ENCODE measurements at places on chromosomes 12 and 14.
A peak's percentile ranks its signal among the peaks of the same experiment; 100 is the strongest.

DNA sequence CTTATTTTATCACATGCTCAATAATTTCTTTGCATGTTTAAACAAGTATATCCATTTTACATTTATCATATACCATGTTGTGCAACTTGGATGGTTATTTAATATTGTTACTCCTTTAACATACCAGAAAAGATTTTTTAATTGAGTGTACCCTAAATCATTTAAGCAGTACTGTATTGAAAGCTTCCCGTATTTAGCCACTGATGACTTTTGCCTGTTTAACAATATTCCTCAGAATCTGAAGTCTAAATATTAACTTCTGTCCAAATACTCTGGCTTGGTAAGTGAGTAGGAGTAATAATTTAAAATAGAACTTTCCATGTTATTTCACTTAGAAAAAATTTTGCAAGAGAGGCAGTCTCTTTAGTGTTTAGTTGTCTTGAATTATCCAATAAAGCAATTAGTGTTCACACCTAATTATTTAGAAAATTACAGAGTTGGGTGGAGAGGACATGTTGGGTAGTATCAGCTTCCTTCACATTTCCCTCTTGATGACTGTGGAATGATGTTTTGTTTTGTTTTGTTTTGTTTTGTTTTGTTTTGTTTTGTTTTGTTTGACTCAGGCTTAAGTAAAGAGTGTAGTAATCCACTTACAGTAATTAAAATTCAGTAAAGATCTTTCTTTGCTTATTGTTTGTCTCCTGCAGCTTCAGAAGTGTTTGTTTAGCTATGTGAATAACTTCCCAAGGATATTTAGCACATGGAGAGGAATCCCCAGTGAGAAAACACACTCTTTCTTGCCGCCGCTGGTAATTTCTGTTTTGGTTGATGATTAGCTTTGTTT is 59.5 kb downstream of the DAAM1 start:
- H3K4me1 ChIP-seq: no peaks in the 10 kb centered on the region
- no peaks in the 10 kb centered on the region for H3K36me3 ChIP-seq
- no peak overlapping the region for H3K27ac ChIP-seq
- no peak for DNase-seq
- no peak overlapping the region for H3K4me3 ChIP-seq

DNA sequence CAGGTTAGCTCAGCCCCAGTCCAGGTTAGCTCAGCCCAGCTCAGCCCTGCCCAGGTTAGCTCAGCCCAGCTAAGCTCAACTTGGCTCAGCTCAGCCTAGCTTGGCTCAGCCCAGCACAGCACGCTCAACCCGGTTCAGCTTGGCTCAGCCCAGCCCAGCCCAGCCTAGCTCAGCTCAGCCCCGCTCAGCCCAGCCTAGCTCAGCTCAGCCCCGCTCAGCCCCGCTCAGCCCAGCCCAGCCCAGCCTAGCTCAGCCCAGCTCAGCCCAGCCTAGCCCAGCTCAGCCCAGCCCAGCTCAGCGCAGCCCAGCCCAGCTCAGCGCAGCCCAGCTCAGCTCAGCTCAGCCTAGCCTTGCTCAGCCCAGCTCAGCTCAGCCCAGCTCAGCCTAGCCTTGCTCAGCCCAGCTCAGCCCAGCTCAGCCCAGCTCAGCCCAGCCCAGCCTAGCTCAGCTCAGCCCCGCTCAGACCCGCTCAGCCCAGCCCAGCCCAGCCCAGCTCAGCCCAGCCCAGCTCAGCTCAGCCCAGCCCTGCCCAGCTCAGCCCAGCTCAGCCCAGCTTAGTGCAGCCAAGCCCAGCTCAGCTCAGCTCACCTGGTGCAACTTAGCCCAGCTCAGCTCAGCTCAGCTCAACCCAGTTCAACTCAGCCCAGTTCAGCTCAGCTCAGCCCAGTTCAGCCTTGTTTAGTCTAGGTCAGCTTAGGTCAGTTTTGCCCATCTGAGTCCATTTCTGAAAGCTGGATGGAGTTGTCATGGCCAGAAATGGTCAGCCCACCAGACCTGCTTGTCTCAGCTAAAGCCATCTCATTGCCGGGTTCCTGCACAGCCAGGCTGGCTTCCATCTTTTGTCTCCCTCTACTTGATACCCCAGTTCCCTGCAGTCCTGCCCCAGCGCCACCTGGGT is 333.6 kb downstream of the TMEM121 start:
- DNase-seq: peak; percentile 56
- peak overlapping the region; percentile 14 for H3K27ac ChIP-seq
- peaks cover 69% of the 10 kb centered on the region for H3K4me1 ChIP-seq
- H3K4me3 ChIP-seq: no peak overlapping the region
- H3K36me3 ChIP-seq: no peaks in the 10 kb centered on the region

- H3K36me3 ChIP-seq: no peaks in the 10 kb centered on the region
- DNase-seq: no peak
- no peak overlapping the region for H3K27ac ChIP-seq
- no peak overlapping the region for H3K4me3 ChIP-seq
Observed at GRCh38 chr12:124297389-124297788, 2.5 kb downstream of the RFLNA start.

DNA sequence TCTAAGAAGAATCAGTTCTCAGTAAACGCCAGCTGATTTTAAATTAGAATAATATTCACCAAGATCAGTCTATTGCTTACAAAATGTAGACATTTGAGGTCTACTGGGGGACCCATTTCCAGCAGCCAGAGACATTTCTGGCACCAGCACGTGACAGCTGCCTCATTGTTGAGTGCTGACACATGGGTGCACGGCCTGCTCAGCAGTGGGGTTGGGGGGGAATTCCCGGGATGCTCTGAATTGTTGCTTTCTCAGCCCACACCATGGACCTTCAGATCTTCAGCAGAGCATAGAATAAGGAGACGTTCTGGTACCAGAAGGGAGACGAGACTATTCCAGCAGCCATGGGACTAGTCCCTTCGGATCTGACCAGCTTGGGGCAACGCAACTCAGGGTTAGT is 18.3 kb downstream of the PLEKHG7 start:
- no peaks in the 10 kb centered on the region for H3K4me1 ChIP-seq
- no peaks in the 10 kb centered on the region for H3K36me3 ChIP-seq
- no peak overlapping the region for H3K27ac ChIP-seq
- H3K27me3 ChIP-seq: no peaks in the 10 kb centered on the region
- no peak overlapping the region for H3K4me3 ChIP-seq

DNA sequence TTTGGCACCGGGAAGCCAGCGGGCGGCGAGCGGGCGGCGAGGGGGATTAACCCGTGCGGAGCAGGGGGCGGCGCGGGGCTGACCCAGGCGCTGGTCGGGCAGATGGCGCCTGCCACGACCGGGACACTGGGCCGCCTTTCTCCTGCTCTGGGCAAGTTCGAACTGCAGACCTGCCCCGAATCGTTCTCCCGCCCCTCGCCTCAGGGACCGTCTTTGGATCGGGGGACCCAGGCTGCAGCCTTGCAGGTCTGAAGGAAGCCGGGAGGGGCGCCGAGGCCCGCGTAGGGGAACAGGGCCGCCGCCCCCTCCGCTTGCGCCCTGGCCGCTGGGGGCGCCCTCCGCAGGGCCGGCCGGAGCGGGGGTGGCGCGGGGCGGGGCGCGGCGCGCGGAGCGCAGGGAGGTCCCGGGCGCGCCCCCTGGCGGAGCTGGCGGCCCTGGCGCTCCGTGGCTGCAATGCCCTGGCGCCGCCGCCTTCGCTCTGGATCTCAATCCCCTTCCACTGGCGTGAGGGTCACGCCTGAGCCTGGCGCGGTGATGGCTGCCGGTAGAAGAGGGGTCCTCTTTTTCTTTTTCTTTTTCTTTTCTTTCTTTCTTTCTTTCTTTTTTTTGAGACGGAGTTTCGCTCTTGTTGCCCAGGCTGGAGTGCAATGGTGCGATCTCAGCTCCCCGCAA is 449 bp upstream of the LTBP2 start:
- H3K27ac ChIP-seq: no peak overlapping the region
- peak; percentile 85 for DNase-seq
- H3K36me3 ChIP-seq: no peaks in the 10 kb centered on the region
- peak overlapping the region; percentile 17 for H3K4me3 ChIP-seq
- H3K4me1 ChIP-seq: peaks cover 31% of the 10 kb centered on the region

Measured in CD4-positive, alpha-beta memory T cell (primary cell).